Stimulated activated CD8-positive, alpha-beta memory T cell treated with anti-CD3 and anti-CD28 coated beads, Interleukin-7, amount 100 ng/mL, for 24 hours (primary cell): ENCODE measurements at places on chromosomes 13 and 19.

GRCh38 chr19:18905513-18906236 lies 9.7 kb upstream of the CERS1 start:
- no peak for DNase-seq

DNA sequence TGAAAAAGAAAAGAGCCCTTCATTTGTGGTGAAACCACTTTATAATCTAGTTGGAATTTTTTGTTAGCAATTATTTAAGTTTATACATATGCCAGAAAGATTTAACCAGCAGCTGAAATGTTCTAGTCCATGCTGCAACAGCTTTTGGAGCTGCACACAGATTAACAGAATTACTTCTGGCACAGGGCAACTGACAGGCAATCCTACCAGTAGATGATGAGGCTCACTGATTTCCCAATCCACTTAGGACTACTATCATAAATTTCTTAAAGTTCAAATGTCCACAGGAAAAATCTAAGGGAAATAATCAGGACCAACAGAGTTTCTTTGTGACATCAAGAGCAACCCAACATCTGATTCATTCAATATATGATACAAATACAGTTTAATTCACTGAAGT lies 78.8 kb downstream of the CRYL1 start:
- no peak for DNase-seq

DNA sequence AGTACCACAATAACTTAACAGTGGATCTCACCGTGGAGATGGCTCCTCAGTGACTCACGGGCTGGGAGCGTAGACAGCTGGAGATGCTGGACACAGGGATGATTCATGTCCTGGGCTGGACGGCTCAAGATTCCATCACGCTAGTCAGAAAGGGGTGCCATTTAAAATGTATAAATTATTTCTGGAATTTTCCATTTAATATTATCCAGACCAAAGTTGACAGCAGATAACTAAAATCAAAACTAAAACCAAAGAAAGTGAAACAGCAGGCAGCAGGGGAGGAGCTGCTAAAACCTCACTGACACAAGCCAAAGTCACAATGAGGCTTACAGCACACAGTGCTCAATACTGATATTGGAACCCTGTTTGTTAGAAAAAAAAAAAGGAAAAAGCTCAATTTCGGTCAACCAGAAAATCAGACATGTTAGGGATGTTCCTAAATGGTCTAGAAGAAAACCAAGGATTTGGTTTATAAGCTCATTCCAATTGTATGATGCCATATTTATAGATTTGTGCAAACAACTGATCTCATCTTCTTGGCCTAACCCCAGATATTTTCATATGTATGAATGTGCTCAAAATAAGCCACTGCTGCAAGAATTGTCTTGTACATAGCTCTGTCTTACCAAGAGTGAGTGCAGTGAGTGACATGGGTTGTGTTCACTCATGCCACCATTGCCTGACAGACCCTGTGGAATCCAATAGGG lies 111.8 kb downstream of the SACS start:
- DNase-seq: no peak

- DNase-seq: no peak
Measured at GRCh38 chr13:69690999-69691398, 416.6 kb upstream of the ATXN8OS start.

DNA sequence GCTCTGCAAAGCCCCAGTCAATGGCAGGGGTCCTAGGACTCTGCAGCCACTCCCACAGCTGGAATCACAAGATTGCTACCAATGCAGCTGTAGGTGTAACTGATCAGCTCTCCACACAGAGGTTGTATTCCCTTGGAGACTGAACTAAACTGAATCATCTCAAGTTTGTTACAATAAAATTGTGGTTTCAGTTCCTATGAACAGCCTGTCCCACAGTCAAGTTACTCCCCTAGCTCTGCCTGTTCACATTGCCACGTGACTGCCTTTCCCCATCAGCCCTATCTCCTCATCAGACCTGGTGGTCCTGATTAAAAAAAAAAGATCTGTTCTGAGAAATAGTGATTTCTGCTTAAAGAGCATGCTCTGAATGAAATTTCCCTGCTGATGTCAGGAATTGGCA lies 287.9 kb upstream of the NBEA start:
- DNase-seq: no peak

DNA sequence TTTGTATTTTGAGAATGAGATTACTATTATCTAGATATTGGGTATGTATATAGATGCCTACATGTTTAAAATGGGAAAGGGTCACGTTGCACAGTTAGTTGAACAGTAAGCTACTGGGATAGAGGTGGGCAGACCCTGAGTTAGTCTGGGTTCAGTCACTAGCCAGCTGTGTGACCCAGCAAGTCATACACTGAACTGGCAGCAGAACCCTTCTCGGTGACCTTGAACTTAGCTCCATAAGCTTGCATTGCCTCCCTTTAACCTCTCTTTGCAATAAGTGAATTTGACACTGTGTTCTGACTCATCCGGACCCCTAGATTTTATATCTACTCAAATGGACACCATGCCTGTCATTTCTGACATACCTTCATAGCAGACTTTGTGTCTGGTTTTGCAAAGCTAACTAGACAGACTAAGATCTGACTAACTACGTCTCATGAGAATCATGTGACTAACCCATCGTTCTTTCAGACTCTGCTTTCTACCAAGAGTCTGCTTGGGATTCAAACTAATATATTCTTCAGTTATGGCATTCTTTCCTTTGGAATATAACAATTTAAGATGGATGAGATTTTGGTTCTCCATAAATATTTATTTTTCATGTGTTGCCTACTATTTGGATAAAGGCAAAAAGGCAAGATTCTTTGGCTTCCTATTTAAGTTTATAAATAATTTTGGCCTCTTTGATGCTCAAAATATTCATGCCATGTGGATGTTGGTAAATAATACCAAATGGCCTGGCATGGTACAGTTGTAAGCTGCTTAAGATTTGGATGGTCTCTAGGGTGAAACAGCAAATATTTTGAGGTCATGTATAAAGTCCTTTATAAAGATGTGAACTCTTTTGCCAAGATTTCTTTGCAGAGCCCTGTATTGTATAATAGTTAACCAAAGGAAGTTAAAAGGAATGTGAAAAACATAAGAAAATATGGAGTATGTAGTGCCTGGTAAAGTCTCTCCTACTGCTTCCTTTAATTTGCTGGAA lies 159.3 kb downstream of the ITGBL1 start:
- DNase-seq: no peak

DNA sequence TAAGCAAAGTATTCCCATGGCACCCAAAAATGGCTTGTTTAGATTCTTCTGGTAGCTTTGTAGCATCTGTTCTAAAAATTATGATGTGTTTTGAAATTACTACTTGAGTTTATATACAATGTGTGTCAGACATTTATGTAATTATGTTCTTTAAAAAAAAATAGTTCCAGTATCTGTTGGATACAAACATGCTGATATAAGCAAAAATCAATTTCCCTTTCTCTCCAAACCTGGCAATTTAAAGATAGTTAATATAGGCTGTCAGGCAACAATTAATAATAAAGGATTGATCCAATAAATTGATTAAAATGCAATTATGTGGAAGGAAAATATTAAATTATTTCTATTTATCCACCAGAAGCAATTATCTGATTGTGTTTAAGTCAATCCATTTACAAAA lies 41.7 kb downstream of the OXGR1 start:
- no peak for DNase-seq

- DNase-seq: no peak
Measured at GRCh38 chr13:78020861-78021260, 102.2 kb upstream of the EDNRB start.

- no peak for DNase-seq
Measured at GRCh38 chr19:6263306-6263705, 16.5 kb downstream of the MLLT1 start.

- DNase-seq: no peak
Measured at GRCh38 chr13:112079696-112080095, 12.7 kb downstream of the SOX1 start.

DNA sequence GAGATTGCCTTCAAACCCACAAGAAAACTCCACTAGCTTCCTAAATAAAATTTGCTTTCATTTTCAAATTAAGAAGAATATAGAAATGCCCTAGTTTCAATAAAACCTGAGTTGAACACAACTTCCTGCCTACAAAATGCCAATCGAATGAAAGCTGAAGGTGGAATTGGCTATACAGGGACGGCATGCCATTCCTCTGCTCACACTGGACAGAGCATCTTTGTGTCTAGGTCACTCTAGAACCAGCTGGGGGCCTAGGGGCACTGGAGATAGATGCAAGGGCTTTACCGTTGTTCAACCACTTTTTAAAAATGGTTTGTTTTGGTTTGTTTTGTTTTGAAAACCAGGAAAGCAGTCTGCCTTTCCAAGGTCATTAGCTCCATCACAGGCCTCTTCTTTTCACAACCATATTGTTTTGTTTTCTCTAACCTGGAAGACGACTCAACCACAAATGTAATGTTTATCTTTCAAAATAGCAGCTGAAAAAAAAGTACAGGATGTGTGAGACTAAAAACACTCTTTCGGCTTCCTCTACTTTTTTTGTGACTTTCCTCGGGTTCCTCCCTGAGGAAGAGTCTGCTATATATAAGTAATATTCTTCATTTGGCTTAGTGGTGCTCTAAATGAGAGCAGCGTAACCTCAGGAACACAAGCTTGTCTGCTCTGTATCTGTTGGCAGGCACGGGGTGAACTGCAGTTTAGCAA lies 11.9 kb upstream of the ITM2B start:
- no peak for DNase-seq

DNA sequence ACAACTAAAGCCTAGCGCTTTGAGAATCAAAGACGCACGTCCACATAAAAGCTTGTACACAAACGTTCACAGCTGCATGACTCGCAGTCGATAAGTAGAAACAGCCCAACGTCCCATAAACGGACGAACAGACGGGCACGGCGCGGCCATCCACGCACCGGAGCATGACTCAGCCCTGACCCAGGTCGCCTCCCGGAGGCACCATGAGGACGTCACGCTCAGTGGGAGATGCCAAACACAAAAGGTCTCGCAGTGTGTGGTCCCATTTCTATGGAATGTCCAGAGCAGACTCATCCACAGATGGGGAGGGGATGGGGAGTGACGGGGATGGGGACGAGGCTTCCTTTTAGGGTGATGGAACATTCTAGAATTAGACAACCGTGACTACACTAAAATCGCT lies 9.4 kb downstream of the POLRMT start:
- no peak for DNase-seq

DNA sequence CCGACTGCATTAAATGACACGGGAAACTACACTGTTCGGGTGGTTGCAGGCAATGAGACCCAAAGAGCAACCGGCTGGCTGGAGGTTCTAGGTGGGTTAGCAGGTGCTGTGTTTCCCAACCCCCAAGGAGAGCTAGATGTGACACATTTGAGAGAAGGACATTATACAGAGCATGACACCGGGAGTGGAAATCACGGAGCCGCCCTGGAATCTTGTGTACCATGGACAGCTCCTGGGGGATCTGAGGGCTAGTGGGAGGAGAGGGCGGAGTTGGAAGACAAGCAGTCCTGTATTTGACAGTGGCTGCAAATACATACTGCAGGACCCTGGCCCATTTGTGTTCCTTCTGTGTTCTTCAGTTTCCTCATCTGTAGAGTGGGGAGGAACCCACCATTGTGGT lies 2.3 kb downstream of the CEACAM18 start:
- DNase-seq: no peak

DNA sequence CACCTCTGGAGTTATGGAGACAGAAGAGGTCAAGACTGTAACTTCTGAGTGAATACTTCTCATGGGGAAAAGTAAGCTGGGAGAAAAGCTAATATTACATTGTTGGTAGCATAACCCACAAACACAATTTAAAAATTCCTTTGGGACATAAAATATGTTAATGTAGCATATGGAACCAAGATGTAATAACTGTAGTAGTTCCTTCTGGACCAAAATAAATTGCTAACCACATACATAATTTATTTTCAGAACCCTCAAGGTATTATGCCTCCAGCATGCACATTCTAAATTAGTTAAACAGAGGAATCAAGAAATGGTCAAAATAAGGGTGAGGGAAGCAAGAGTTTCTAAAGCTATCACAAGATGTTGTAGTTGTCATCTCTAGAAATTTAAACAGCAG lies 4.8 kb upstream of the RNF17 start:
- no peak for DNase-seq

- DNase-seq: no peak
Measured at GRCh38 chr13:24495151-24495729, 17.3 kb downstream of the PARP4 start.

DNA sequence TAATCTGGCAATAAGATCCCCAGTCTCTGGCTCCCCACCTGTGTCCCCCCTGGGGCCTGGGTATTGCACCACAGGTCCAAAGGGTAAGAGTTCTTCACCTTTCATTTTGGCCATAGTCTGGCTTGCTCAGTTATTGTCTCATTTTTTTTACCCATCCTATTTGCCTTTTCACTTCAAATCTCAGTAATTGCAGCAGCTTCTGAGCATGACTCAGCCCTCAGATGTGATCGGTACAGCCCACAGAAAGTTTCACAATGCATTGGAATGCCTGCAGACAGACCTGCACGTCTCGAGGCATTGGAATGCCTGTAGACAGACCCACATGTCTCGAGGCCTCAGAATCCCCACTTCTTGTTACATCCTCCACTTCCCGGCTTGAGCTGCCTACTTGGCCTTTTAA lies 173.6 kb downstream of the NUFIP1 start:
- no peak for DNase-seq
